ENCODE measurements at places on chromosomes 2 and 18.

- no peaks in the 10 kb centered on the region for H3K36me3 ChIP-seq
- no peak overlapping the region for H3K27ac ChIP-seq
- H3K4me1 ChIP-seq: no peaks in the 10 kb centered on the region
- DNase-seq: no peak
- H3K4me3 ChIP-seq: no peak overlapping the region
- no peaks in the 10 kb centered on the region for H3K27me3 ChIP-seq
Measured at GRCh38 chr2:188078534-188078933, 213.1 kb upstream of the GULP1 start.

DNA sequence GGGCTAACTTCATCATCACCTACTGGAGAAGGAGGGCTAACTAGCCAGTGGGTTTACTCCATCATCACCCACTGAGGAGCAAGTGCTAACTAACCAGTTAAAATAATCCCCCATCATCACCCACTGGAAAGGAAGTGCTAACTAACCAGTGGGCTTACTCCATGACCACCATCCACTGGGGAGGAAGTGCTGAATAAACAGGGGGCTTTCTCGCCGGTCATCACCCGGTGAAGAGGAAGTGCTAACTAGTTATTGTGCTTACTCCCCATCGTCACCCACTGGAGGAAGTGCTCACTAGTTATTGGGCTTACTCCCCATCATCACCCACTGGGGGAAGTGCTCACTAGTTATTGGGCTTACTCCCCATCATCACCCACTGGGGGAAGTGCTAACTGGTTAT is 124.4 kb upstream of the SALL3 start:
- no peaks in the 10 kb centered on the region for H3K27me3 ChIP-seq
- no peak overlapping the region for H3K4me3 ChIP-seq
- no peaks in the 10 kb centered on the region for H3K36me3 ChIP-seq

GRCh38 chr2:147416099-147416498 is 428.7 kb upstream of the ACVR2A start:
- no peak for DNase-seq
- no peak overlapping the region for H3K27ac ChIP-seq
- no peaks in the 10 kb centered on the region for H3K27me3 ChIP-seq
- H3K4me1 ChIP-seq: no peaks in the 10 kb centered on the region
- no peak overlapping the region for H3K4me3 ChIP-seq

DNA sequence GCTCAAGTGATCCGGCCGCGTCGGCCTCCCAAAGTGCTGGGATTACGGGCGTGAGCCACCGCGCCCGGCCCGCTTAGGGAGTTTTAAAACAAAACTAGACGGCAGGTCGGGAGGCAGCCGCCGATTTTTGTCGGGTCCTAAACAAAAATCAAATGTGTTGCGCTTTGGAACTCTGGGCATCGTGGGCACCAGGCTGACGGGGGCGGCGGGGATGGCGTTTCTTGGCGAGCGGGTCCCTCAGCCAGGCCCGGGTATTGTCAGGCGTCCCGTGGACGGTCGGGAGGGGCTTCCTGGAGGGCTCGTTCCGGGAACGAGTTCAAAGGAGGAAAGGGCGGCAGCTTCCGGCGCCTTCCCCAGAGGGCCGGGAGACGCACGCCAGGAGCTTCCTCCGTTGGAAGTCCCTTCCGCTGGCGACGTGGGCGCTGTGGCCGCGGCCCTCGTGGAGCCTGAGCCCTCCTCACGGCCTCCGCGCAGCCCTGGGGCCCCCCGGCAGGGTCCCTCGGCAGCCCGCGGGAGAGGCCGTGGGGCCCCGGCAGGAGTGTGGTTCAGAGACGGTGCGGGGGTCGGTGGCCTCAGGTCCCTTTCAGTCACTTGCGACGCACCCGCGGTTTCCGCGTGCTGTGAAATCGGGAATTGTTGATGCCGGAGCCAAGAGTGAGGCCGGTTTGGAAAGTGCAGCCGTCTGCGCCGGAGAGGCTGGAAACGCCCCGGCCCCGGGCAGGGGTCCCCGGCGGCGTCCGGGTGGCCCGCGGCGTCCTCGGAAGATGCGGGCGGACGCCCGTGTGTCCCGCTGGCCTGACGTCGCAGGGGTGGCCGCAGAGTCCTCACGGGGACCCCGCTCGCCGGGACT is 59.3 kb downstream of the EMILIN2 start:
- peak; percentile 84 for DNase-seq
- peak overlapping the region; percentile 82 for H3K4me3 ChIP-seq
- H3K36me3 ChIP-seq: peaks cover 31% of the 10 kb centered on the region
- peaks cover 26% of the 10 kb centered on the region for H3K4me1 ChIP-seq
- no peaks in the 10 kb centered on the region for H3K27me3 ChIP-seq
- H3K27ac ChIP-seq: peak overlapping the region; percentile 74

DNA sequence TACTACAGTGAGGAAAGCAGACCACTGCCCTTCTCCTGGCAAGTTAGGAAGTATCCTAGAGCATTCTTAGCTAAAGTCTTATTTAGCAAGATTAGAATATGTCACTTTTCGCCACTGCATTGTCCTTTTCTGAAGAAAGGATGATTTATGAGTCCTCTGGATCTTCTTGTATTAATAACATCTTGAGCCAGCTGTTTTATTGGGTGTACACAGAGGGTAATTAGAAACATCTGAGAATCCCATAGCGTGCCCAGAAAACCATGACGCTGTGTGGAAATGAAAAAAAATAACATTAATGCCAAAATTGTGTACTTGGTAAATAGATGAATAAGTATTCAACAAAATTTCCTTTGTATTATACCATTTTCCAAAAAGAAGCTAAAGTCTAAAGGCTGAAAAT is 198.7 kb downstream of the LTBP1 start:
- no peak for DNase-seq
- no peaks in the 10 kb centered on the region for H3K4me1 ChIP-seq
- H3K27me3 ChIP-seq: no peaks in the 10 kb centered on the region
- H3K4me3 ChIP-seq: no peak overlapping the region

- DNase-seq: no peak
- no peaks in the 10 kb centered on the region for H3K4me1 ChIP-seq
- H3K27ac ChIP-seq: no peak overlapping the region
- no peaks in the 10 kb centered on the region for H3K27me3 ChIP-seq
- no peaks in the 10 kb centered on the region for H3K36me3 ChIP-seq
Measured at GRCh38 chr2:39301352-39301751, 57.6 kb upstream of the CDKL4 start.

- no peak overlapping the region for H3K4me3 ChIP-seq
- H3K27me3 ChIP-seq: peaks cover 6% of the 10 kb centered on the region
- no peaks in the 10 kb centered on the region for H3K4me1 ChIP-seq
- no peak overlapping the region for H3K27ac ChIP-seq
Measured at GRCh38 chr2:71256421-71256820, 29.5 kb upstream of the PAIP2B start.

DNA sequence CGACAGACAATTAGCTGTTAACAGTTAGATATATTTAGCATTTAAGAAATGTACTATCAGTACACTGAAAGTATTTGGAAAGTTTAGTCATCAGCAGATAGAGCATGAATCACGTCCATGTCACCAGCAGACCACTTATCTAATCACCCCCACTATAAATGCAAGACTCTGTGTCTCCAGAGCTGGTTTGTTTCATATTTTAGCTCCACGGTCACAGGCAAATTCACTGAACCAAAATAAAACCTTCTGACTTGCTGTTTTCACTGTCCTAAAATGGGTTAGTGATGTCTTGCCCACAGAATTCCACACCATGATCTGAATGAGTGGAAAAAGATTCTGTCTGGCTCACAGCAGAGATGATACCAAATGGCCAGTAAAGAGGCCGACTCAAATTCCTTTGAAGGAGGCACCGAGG is 64.9 kb downstream of the CDH2 start:
- no peak overlapping the region for H3K4me3 ChIP-seq
- H3K4me1 ChIP-seq: no peaks in the 10 kb centered on the region
- H3K27me3 ChIP-seq: no peaks in the 10 kb centered on the region
- H3K36me3 ChIP-seq: no peaks in the 10 kb centered on the region
- no peak overlapping the region for H3K27ac ChIP-seq
- no peak for DNase-seq

DNA sequence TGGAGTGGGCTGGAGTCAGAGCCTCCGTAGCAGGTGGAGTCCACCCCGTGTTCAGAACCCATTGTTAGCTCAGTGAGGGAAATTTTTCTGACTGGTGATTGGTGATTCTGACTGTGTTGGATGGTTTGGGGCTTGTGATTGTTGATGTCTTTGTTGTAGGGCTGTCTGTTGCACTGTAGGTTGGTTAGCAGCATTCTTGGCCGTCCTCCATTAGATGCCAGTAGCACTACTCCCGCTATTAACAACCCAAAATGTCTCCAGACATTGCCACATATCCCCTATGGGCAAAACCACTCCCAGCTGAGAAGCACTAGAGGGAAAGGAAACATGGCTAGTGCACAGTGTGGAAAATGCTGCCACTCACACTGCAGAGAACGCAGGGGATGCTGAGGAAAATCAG is 51.7 kb downstream of the ARMC9 start:
- no peaks in the 10 kb centered on the region for H3K36me3 ChIP-seq
- no peaks in the 10 kb centered on the region for H3K27me3 ChIP-seq
- DNase-seq: no peak
- no peaks in the 10 kb centered on the region for H3K4me1 ChIP-seq
- no peak overlapping the region for H3K27ac ChIP-seq

DNA sequence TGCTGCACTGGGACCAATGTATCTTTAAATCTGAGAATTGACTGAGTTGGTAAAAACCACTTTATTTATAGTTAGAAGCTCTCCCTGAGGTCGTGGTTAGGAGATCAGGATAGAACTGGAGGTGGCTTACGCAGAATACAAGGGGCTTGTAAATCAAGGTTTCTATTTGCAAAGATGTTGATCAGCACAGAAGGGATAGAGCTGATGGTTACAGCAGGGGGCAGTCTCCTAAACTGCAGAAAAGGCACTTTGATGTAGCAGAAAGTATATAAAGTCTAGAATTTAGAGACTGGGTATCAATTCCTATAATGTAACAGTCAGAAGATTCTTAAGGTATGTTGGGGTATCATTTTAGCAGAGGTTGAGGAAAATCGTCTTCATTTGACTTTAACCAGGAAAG is 25.2 kb upstream of the ACVR1 start:
- H3K4me1 ChIP-seq: peaks cover 38% of the 10 kb centered on the region
- H3K27me3 ChIP-seq: no peaks in the 10 kb centered on the region
- H3K4me3 ChIP-seq: no peak overlapping the region

DNA sequence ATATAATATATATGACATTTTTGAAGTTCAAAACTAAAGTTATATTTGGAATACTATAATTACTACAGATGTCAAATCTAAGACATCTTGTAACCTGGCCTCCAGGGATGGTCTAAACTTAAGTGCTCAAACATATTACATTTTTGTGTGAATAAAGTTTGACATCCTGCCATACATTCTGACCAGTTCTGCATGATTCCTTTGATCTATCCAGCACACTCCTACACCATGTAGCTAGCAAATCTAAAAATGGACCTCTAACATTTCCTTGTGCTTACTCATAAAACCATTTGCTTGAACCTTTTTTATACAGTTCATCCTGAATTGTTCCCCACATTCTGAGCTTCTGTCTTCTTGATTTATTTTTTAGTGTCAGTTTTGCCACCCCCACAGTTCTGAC is 294.3 kb upstream of the ZNF804A start:
- H3K4me1 ChIP-seq: no peaks in the 10 kb centered on the region
- no peaks in the 10 kb centered on the region for H3K27me3 ChIP-seq
- DNase-seq: no peak
- no peak overlapping the region for H3K27ac ChIP-seq

GRCh38 chr2:108491848-108492247 is 42.4 kb upstream of the LIMS1 start:
- H3K27ac ChIP-seq: no peak overlapping the region
- no peaks in the 10 kb centered on the region for H3K4me1 ChIP-seq
- H3K27me3 ChIP-seq: no peaks in the 10 kb centered on the region
- H3K36me3 ChIP-seq: peaks cover 75% of the 10 kb centered on the region

DNA sequence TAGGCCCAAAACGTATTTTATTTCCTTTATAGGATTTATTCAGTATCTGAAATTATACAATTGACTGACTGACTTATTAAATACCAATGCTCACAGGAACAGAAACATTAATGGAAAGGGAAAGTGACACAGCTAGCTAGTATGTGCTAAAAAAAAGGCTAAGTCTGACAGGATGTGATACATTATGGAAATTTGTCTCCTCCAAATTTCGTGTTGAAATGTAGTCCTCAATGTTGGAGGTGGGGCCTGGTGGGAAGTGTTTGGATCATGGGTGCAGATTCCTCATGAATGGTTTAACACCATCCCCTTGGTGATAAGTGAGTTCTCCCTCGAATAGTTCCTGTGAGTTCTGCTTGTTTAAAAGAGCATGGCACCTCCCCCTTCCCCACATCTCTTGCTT is 70.6 kb upstream of the WDR75 start:
- H3K4me3 ChIP-seq: no peak overlapping the region
- H3K4me1 ChIP-seq: no peaks in the 10 kb centered on the region
- no peaks in the 10 kb centered on the region for H3K36me3 ChIP-seq
- no peak overlapping the region for H3K27ac ChIP-seq
- no peaks in the 10 kb centered on the region for H3K27me3 ChIP-seq

GRCh38 chr18:11437046-11437445 is 172.3 kb upstream of the SLC35G4 start:
- H3K4me3 ChIP-seq: no peak overlapping the region
- H3K27ac ChIP-seq: no peak overlapping the region
- H3K4me1 ChIP-seq: no peaks in the 10 kb centered on the region
- DNase-seq: no peak
- no peaks in the 10 kb centered on the region for H3K36me3 ChIP-seq

DNA sequence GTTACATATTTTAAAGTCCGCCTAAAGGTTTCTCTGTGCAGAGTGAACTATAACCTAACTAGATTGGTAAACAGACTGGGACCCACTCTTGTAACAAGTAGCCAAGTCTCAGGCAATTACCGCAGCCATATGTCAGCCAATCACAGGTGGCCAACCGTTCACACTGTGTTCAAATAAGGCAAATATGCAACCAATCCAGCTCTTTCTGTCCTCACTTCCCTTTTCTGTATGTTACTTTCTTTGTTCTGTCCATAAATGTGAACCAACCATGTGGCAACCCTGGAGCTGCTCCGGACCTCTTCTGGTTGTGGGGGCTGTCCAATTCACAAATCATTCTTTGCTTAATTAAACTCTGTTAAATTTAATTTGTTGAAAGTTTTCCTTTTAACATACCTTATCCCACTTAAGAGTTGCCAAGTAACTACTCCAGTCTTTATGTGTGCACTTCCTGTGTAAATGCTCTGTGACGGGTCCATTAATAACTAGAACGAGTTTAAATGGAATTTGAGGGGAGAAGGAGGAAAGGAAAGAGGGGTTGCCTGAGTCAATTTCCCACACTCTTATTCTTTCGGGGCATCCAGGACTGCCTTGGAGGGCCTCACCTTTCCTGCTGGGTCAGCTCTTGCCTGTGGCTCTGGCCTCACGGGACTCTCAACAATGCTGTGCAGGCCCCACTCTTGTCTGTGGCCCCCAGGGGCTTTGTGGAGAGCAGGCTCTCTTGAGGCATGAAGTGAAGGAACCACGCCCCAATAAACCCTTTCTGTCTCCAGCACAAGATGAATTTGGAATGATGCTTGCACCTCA is 6.6 kb upstream of the RPL37A start:
- no peak overlapping the region for H3K4me3 ChIP-seq
- H3K4me1 ChIP-seq: peaks cover under 1% of the 10 kb centered on the region

- DNase-seq: no peak
- no peaks in the 10 kb centered on the region for H3K36me3 ChIP-seq
- no peak overlapping the region for H3K4me3 ChIP-seq
- no peaks in the 10 kb centered on the region for H3K27me3 ChIP-seq
Measured at GRCh38 chr2:239575931-239576445, 175.2 kb upstream of the HDAC4 start.

Data from DND-41 (cell line).